CD8-positive, alpha-beta memory T cell (primary cell): ENCODE measurements at places on chromosomes 13 and 19. TPM values are rescaled to one million over a fixed set of nuclear protein-coding genes. Genes with fewer than 3 reads are reported as not detected.

DNA sequence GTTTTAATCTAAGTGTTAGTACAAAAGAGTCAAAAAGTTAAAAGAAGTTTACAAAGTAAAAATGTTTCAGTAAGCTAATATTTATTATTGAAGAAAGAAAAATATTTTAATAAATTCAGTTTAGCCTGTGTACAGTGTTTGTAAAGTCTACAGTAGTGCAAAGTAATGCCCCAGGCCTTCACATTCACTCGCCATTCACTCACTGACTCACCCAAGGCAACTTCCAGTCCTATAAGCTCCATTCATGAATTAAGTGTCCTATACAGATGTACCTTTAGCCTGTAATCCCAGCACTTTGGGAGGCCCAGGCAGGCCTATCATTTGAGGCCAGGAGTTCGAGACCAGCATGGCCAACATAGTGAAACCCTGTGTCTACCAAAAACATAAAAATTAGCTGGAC, 24.1 kb upstream of the AKAP11 start:
- DNase-seq: no peak

- DNase-seq: no peak
Measured at GRCh38 chr13:30774214-30774730, 38.9 kb downstream of the ALOX5AP start.

- peak; percentile 29 for DNase-seq
Measured at GRCh38 chr19:3692141-3693024, 7.9 kb downstream of the PIP5K1C start.

DNA sequence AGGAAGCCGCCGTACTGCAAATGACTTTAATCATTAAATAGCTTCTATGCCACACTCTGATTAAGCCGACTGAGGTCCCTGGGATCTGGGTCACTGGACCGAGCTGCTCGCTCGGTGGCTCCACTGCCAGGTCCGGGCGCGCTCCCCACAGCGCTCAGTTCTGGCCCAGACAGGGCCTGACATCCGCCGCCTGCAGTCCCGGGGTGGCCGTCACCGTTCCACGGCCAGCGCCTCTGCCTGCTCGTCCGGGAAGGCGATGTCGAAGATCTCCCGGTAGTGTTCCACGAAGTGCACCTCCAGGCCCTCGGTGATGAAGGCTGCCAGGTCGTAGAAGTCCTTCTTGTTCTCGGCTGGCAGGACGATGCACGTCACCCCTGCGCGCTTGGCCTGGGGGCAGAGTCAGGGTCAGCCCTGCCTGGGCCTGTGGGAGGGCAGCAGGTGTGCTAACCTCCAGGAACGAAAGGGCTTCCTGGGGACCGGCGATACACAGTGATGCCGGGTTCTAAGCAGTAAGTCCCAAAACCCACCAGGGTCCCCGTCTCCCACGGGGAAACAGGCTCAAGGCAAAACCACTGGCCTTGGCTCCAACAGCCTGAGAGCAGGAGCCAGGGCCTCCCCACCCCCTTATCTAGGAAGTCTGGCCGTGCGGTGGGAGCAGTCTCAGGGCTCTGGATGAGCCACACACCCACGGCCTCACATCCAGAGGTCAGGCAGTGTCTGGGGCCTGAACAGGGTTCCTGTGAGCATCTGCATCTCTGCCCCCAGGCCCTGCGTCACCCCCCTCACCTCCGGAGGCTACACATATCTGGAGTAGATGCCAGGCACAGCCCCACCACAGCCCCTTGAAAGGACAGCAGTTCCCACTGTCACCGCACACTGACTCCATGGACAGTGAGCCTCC, 2.0 kb downstream of the RPL36 start:
- DNase-seq: no peak

DNA sequence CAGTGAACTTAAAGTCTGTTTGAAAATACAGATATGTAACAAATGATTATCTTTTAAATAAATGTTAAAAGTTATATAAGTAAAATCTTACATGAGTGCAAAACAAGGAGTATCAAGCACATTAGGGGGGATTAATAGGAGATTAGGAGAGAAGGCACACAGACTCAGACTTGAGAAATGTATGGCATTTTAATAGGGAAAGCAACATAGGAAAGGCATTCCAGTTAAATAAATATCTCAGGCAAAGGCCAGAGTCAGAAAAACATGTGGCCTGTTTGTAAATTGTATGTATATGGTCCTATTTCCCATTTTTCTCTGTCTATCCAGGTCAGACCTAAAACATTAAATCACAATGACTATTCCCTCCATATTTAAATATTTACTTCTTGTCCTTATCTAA, 462.7 kb downstream of the GPC6 start:
- DNase-seq: no peak

- no peak for DNase-seq
Measured at GRCh38 chr13:98133946-98134345, 8.9 kb upstream of the FARP1 start.

DNA sequence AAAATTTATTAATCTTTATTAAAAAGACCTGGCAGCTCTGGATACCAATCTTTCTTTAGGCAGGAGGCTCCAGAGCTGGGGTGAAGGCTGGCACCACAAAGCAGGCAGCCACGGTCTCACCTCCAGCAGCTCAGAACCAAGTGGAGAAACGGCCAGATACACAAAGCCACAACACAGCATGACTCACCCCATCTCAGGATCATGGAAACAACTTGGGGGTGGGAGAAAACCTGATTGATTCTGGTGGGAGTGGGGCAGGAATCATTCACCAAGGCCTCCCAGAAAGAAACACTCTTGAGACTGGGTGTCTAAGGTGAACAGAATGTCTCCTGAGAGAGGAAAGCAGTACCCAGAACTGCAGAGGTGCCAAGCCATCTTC, 64.2 kb downstream of the CRYL1 start:
- DNase-seq: no peak

DNA sequence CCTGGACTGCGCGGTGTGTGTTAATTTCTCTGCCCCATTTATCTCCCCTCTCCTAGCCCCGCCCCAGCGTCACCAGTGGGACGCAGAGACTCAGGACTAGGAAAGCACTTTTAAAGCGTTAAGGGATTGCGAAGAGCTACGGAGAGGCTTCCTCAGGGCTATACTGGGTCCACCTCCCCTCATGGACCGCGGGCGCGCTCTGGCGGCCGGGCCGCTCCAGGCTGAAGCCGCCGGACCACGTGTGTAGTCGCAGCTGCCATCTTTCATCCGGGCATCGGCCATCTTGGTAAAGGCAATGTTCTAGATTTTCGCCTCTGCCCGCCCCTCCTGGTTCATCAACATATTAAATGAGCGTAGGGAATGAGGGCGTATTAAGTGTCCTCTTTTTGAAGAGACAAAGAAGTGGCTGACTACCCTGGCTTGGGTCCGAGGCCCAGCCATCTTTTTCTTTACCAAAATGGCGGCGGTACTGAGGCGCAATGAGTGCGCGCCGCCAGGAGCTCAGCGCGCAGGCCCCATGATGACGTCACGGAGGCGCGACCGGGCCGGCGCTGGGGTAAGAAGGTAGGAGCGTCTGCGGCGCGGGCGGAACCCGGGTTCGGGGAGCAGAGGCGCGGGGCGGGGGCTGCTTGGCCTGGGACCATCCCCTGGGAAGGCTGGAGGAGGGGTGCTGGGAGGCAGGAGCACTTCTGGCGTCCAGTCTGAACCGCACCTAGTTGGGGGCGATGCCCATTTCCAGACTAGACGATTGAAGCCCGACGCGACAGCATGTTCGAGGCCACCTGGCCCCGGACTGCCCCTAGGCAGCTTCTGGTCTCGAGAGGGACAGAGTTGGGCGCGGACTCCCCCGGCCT, at the start of gene CCDC124:
TSS of gene CCDC124 (plus strand) at position 531 of the 854 bp plus-strand sequence. CDS start 3,406 bp downstream, outside the sequence.
- peak; percentile 86 for DNase-seq

- DNase-seq: no peak
Measured at GRCh38 chr13:100115693-100116254, 26.9 kb downstream of the PCCA start.

DNA sequence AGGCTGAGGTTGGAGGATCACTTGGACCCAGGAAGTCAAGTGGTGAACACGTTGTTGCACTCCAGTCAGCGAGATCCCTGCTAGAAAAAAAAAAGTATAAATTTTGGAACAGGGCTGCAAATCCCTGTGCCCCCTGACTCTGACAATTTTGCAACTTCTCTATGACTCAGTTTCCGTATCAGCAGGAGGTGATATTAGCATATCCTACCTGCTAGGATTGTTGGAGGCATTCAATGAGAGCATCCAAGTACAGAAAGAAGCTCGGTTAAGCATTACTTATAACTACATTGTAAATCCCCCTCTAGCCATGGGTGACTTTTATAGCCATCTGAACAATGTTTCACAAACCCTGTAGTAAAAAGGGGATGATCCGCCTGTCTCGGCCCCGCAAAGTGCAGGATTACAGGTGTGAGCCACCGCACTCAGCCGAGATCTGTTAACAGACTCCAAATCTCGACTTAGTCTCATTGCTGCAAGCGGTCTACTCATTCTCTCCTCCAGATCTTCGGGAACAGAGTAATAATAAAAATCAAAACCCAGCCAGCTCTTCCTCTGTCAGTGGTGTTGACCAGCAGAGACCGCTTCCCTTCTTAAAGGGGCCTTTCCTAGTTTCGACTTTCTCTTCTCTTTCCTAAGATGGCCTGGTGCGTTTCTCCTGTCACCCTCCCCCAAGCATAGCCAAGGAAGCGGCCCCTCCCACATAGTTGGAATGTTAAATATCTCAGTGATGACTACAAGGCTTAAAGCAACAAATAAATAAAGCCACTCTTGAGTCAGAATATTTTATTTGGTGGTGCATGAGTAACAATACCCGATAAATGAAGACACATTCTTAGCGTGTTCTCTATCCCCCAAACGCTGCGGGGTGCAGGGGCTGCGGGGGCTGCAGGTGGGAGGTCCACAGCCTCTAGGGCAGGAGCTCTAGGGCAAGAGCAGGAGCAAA, 10.3 kb upstream of the BICRA start:
- no peak for DNase-seq

DNA sequence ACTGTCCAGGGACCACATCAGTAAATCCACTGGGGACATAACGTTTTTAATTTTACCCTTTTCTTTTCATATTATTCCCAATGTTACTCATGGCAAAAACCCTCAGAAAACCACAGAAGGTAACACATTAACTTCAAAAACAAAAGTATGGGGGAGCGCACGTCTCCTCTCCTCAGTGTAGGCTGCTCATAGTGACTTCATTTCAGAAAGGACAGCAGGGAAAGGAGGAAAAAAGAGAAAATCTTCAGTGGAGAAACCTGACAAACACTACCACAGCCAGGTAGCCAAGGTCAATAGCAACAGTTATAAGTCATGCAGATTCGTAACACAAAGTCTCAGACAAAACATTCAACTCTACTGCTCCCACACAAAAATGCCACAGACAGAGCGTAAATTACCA, 21.4 kb downstream of the DZIP1 start:
- DNase-seq: no peak

DNA sequence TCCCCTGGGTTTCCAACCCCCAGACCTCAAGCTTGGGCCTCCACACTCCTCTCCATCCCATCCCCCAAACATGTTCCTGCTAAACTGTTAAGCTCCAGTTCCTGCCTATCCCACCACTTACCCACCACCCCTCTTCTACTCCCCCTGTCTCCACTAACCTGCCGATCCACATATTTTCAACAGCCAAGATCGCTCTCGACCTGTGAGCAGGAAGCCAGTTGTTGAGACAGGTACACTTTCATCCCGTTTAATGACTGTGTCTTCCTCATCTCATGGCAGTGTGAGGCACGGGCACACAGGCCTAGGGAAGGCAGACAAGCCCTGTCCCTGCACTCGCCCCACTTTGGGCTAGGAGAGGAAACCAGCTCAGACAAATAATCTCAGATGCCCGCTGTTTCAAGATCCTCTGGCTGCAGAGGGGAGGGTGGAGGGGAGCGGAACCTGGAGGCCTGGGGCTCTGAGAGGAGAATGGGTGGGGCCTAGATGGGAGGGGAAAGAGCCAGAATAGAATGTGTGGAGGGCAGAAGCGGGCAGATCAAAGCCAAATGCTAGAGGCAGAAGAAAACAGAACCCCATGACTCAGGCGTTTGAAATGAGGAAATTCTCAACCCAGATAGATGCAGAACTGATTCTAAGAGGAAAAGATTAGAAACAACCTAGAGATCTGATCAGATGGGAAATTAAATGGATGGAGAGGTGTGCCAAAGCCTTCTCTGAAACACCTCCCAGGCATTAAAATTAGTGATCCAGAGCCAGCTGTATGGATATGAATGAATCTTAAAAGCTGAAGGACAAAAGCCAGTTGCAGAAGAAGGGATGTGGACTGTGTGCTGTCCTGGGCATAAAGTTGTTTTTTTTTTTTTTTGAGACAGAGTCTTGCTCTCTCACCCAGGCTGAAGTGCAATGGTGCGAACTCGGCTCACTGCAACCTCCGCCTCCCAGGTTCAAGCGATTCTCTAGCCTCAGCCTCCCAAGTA, 16.9 kb upstream of the CYP2S1 start:
- no peak for DNase-seq

GRCh38 chr19:35081201-35081600, 34.4 kb upstream of the FXYD3 start:
- no peak for DNase-seq

DNA sequence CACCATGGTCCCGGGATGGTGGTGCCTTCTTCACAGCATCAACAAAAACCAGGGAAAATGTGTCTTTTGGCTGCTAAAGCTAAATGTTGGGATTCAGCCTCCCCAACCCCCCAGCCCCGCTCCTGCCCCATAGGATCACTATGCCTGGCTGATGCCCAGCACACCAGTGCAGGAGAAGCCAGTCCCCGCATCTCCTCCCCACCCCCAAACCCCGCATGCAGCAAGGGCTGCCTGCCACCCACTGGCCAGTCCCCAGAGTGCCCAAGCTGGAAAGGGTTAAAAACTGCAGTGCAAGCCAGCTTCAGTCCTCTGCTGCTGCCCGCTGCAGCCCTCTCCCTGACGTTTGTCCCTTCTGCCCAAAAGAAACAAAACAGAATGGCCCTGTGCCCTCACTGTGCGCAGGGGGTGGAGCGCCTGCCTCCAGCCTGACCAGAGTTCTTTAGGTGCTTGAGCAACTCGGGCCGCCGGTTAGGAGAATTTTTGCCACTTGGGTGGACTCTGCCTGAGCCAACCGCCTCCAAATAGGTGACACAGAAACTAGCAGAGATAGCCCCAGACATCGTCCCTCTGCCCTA, 3.7 kb downstream of the CALM3 start:
- no peak for DNase-seq

GRCh38 chr13:107102676-107103075, 534.7 kb upstream of the ARGLU1 start:
- DNase-seq: no peak

GRCh38 chr13:62635161-62635560, 1219.5 kb upstream of the PCDH20 start:
- no peak for DNase-seq

GRCh38 chr13:19695829-19696228, 62.4 kb downstream of the MPHOSPH8 start:
- DNase-seq: no peak

- peak; percentile 23 for DNase-seq
Measured at GRCh38 chr19:42596391-42597072, 1.8 kb upstream of the CEACAM8 start.

Gene PROZ
- total RNA-seq: not detected

Gene ZNF823
- 4.6 TPM for total RNA-seq

Gene TLE6
- 1.1 TPM for total RNA-seq

Gene GPC6
- total RNA-seq: not detected

Gene KIR3DL1
- 0.11 TPM for total RNA-seq

Gene CDC37
- total RNA-seq: 273 TPM

Gene MYH14
- not detected for total RNA-seq

Gene PEX11G
- total RNA-seq: 0.95 TPM

Gene FUT3
- total RNA-seq: not detected

Gene IRGC
- not detected for total RNA-seq
